Mucosa of descending colon (tissue), 3 donors: ENCODE measurements at places on chromosomes 4 and X. TPM values are rescaled to one million over a fixed set of nuclear protein-coding genes. Genes with fewer than 3 reads are reported as not detected.

The VCX gene
- total RNA-seq: not detected

The POLN gene
- total RNA-seq: 4.6 TPM

The TACR3 gene
- total RNA-seq: not detected

- DNase-seq: no peak
These were observed 3.7 kb downstream of the MMRN1 start for GRCh38 chr4:89898304-89898716.

GRCh38 chr4:92104506-92104905 lies 199.3 kb upstream of the GRID2 start:
- DNase-seq: no peak

- DNase-seq: no peak
These were observed 51.0 kb upstream of the ENPP6 start for GRCh38 chr4:184268584-184269160.

GRCh38 chr4:149793459-149793858 lies 22.2 kb downstream of the IQCM start:
- no peak for DNase-seq

DNA sequence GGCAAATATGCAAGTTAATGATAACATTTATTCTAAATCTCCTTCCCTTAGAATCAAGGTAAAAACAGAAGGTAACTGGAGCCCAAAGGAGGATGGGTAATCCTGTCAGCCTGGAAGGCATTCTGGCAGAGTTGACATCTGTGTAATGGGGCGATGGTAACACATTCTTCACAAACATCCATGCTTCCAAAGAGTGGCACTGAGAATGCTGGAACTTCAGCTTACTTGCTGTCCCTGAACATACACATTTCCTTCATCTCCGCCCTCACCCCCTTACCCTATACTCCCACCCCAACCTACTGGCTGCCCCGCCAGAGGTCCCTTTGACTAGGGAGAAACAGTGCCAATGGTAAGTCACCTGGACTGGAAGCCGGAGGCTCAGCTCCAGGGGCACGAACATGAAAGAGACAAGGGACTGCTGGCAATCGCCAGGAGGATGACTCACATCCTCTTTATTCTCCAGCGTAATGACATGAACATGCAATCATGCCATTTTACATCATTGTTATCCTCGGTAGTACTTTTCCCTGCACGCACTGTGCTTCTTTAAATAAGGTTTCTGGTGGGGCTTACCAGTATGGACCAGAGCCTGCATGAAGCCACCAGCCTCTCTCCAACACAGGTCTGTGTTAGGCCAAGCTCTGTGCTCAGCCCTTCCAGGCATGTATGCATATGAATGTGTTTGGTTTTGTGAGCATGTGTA lies 694.2 kb upstream of the TENM3 start:
- no peak for DNase-seq

DNA sequence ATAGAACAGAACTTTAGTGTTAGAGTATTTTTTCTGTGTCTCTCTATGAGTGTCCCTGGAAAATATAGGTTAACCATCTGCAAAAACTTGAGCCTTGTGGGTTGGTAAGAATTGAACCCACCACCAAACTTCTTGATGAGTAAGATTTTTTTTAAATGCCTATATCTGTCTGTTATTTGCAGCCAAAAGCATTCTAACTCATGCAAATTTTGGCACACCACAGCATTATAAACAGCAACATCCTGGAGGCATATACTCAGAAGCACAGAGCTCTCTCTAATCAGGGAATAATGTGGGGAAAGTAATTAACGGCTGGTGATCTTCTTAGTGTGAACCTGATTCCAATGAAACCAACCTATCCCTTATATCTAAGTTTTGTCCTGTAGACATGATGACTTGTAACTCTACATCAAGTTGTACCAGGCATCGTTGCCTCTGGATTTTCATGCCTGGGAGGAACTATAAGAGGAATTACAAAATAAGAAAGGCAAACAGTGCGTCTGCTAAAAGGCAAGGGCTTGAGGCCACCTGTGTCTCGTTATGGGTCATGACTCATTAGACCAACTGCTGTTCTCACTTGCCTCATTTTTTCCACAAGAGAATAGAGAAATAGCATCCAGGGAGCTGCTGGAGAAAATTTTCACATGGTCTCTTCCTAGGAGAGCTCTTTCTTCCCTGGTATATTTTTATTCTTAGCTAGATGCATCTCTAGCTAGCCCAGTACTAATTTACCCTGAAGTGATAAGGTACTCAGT lies 202.4 kb downstream of the CHIC2 start:
- DNase-seq: no peak

- DNase-seq: no peak
These were observed 248.6 kb upstream of the ETNPPL start for GRCh38 chr4:109011241-109012026.
